ENCODE measurements at places on chromosomes 1 and 21.

GRCh38 chr1:205286335-205286950, 35.1 kb downstream of the NUAK2 start:
- DNase-seq: peak; percentile 62

DNA sequence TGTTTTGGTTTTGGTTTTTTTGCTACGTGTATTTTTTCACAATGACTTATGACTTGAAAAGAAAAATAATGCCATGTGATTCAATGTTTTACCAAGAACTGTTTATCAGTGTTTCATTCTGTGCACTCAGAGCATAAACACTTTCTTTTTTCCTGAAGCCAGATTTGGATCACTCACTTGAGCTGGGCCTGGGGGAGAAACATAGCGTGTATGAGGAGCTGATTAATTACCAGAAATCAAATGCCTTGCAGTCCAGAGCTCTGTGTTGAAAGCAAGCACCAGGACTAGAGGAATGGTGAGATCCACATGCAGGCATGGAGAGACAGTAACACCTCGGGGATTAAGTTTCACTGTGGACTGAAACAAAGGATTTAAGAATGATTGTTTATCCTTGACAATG, 642.1 kb upstream of the ADGRL2 start:
- no peak for DNase-seq

DNA sequence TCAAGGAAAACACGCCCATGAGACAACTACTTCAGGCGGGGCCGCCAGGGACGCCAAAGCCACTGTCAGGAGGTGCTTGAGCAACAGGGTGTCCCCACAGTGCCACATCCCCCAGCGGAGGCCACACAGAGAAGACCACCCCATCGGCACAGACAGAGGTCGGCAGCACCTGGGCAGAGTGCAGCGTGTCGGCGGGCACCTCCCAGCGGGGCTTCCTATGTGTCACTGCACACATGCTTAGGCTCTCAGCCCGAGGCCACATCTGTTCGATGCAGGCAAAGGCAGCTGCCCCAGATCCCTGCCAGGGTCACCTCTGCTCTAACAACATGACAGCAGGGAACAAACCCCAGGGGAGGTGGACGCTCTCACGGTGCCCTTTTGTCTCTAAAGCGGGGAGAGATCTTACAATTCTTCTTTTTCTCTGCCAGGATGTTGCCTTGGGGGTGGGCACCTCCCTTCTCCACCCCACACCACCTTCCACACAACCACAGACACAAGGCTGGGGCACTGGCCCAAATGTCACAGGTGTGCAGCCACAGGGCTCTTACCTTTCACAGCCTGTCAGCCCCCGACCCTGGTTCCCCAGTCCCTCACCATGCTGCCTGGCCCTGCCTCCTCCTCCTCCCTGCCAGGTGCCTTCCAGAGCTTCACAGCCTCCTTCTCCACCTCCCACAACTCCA, 4.2 kb downstream of the KRTAP10-8 start:
- DNase-seq: no peak

- DNase-seq: no peak
Observed at GRCh38 chr1:199858171-199858570, 169.3 kb upstream of the NR5A2 start.

DNA sequence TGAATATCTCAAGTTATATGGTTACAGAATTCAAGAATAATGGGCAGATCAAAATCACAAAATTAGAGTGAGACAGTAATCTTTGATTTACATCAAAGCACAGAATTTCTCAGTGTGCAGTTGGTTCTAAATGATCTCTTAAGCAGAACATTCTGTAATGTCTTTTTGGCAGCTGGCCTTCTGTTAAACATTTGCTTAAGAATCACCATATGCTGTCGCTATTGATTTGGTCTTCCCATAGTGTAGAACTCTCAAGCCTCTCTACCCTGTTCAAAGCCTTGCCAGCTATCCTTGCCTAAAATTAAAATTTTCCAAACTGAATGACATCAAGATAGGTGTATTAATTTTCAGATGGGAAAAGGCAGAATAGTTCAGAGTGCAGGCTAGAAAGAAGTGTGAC, 38.9 kb upstream of the ERO1B start:
- no peak for DNase-seq

DNA sequence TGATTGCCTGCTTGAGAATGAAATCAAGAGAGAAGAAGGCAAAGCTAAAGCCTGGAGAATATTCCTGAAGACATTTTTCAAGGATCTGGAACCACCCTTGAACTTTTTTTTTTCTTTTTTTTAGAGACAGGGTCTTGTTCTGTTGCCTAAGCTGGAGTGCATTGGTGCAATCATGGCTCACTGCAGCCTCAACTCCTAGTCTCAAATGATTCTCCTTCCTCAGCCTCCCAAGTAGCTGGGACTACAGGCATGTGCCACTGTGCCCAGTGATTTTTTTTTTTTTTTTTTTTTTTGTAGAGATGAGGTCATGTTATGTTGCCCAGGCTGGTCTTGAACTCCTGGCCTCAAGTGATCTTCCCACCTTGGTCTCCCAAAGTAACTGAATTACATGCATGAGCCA, 22.2 kb upstream of the IRF2BP2 start:
- DNase-seq: no peak

DNA sequence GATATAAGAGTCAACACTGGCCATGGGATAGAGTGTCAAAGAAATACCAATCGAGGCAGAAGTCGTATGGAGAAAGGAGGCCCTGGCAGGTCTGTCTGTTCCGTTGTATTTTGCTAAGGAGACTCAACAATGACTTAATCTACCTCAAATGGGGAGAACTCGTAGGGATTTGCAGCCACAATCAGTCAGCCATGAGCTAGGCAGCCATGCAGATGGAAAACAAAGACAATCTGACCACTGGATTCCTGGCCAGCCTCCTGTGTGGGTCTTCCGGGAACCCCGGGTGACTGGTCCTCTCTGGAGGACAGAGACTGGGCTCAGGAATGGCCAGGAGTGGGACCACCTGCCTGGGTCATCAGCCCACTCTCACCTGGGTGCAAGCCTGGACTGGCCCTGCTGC, 167.8 kb downstream of the ETS2 start:
- no peak for DNase-seq

- no peak for DNase-seq
Observed at GRCh38 chr1:21626921-21627339, 42.2 kb downstream of the RAP1GAP start.

GRCh38 chr1:154155251-154155650, 378 bp upstream of the NUP210L start:
- DNase-seq: no peak

DNA sequence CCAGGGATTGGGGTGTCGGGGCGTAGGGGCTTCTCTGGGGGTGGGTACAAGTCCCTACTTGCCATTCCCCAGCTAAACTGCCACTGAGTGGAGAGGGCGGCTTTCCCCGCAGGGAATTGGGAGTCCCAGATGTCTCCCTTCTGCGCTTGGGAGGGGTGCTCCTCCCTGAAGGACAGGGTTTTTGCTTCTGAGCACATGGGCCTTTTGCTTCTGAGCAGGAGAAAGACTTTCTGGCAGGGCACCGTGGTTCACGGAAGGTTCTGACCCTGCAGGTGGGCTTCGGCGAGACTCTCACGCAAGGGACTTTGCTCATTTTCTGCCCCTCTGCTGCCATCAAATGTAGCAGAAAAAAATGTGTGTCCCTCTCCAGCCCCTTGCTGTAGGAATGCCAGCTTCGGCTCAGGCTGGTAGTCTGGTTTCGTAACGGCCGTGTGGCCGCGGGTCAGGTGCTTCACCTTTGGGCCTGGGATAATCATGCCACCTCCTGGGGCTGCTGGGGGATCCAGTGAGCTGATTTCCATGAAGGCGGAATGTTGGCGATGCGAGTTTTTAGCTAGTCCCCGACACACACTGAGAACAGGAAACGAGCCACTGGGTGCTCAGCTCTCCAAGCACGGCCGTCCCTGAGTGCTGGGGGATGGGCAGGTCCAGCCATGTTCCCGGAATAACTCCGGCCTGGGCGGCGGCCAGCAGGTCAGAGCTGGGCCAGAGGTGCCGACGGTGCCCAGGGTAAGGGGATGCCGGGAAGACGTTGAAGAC, 364.0 kb downstream of the CAMTA1 start:
- peak; percentile 32 for DNase-seq

DNA sequence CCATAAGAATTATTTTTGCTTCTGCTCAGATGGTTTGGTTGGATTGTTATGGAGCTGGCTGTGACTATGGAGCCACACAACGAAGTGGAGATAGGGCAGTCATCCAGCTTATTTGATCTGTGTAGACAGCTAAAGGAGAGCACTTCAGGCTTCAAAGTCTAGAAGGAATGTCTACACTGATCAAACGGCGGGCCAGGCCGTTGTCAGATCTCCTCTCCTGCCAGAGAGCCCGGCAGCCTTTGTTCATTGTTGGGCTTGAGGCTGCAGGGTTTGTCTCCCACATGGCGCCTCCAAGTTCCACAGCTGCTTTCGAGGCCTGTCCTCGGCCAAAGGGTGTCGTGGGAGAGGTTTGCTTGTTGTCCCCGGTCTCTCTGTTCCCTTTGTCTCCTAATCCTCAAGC, 2.8 kb upstream of the STMN1 start:
- DNase-seq: no peak

DNA sequence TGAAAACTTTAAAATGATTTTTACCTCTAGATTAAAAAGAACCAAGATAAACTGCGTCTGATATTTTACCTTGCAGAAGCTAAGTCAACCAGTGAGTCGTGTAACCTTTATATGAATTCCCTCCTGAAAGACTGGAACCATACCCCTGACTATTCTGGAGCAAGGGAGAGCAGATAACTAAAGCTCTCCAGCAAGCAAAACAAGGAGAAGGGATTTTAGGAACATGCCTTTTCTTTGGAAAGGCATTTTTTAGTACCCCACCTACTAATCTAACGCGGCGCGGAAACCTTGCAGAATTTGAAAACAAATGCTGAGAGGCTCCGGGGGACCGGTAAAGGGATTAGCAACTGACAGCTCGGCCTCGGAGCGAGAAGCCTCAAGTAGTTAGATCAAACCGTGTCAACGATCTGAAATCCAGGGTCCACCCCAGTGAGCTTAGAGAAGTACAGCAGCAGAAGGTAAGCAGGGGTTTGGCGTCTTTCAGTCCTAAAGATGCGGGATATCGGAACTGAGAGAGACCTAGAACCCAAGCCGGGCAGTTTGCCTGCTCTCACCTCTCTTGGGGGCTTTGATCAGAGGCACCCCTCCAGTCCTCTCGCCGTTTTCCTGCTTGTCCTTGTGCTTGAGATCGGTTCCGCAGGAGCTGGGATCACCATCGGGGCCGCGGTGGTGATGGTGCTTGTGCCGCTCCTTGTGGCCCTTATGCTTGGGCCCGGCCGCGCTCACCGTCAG, 954 bp downstream of the RSBN1 start:
- peak; percentile 20 for DNase-seq

DNA sequence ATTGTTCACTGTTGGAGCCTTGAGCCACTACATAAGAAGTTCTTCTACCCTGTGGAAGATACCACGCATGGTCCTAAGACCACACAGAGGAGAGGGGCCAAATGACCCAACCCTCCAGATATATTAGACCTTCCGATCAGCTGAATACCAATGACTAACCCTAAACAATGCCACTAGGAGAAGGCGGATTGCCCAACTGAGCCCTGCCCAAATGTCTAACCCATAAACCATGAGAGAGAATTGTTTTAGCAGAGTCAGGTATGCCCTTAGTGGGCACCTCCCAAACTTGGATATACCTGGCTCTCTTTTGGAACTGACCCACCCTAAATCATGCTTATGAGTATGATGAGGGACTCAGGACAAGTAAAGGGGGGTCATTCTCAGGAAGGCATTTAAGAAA, 12.3 kb downstream of the SMG5 start:
- DNase-seq: no peak

DNA sequence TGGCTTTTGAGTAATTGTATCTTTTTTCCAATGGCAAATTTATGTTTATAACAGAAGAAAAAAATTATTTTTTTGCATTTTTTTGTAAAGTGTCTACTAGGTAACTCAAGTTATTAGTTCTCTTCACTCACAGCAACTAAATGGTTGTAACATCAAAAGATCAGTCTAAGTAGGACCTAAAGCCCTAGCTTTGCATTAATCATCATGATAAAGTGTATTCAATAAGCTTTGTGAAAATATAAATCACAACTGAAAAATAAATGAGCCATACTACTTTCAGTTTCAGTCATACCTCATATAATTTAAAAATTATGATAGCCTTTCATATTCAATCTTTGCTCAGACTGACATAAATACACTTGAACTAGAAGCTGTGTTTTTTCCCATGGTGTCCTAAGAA, 6.9 kb downstream of the TAF5L start:
- DNase-seq: no peak

DNA sequence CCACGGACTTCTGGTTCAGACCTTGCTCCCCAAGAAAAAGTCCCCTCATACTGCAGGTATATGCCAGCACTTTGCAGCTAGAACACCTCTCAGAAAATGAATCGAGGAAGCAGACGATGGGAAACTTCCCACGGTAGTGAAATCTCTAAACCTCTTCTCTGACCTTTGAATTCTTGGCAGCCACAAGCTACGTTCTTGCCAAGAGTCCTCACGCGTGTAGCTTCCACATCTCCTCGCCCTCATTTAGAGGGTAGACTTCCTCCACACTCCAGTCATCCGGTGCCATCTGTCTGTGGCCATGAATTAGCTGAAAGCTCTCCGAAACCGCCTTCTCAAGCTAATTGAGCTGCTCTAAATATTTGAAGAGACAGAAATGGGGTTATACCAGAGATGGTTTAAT, 127.8 kb downstream of the RGS7 start:
- no peak for DNase-seq

DNA sequence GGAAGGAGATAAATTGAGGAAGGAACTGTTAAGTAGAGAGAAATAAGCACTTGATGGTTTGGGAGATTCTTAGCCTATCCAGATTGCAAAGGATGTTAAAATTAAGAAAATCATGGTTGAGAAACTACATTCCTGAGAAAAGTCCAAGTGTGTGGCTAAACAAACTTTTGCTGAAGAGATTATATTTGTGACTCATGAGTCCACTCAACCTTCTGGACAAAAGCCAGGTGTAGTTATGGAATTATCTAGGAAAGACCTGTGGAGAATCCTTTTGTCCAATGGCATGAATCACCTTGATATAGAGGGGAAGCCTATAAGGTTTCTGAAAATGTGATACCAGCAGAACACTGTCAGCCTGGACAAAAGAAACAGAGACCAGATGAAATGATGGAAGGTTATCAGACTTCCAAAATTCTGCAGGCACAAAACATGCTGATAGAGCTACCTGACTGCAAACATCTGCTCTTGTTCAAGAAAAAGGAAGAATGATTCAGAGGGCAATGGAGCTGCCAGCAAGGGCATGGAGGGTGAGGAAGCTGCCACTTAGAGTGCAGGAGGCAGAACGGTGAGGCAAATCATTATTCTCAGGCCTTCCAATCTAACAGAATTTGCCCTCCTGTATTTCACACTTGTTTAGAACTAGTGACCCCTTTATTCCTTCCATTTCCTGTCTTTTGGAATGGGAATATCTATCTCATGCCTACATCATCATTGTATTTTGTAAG, 300.6 kb upstream of the PRMT6 start:
- DNase-seq: peak; percentile 28

GRCh38 chr1:5333291-5333690, 658.9 kb downstream of the NPHP4 start:
- peak; percentile 26 for DNase-seq

- no peak for DNase-seq
Observed at GRCh38 chr1:85617633-85618100, 37.1 kb downstream of the CCN1 start.

GRCh38 chr1:223225481-223225880, 82.4 kb upstream of the TLR5 start:
- DNase-seq: no peak

GRCh38 chr1:7299329-7299799, 471.7 kb upstream of the VAMP3 start:
- DNase-seq: peak; percentile 75

- peak; percentile 82 for DNase-seq
Observed at GRCh38 chr1:30911059-30911954, 2.7 kb upstream of the SDC3 start.
